ENCODE measurements at places on chromosomes 11 and 22.

GRCh38 chr11:110711776-110712658 lies at the start of gene ARHGAP20:
Gene ARHGAP20 (minus strand): TSS chr11:110712437. CDS start chr11:110712231, 206 bp downstream.
- DNase-seq, result peak; percentile 48

DNA sequence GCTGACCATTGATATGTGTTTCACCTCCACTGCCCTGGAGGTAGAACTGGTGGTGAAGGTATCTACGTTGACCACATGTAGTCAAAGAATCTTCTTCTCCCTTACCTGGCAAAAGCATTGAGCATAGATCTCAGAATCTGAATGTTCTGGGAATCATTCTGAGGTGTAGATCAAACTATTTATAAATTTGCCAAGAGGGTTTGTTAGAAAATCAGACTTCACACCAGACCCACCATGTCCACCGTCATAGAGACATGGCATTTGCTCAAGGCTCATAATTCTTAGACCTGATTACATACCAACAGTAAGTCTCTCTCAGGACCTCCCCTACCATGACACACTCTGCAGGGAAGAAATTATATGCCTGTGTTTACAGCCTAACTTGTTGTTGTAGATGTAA lies at the start of gene OR8B2:
Gene OR8B2 (minus strand): TSS at position 101 of the 400 bp plus-strand sequence. CDS start 1,156 bp downstream, outside the sequence.
- DNase-seq, result no peak

DNA sequence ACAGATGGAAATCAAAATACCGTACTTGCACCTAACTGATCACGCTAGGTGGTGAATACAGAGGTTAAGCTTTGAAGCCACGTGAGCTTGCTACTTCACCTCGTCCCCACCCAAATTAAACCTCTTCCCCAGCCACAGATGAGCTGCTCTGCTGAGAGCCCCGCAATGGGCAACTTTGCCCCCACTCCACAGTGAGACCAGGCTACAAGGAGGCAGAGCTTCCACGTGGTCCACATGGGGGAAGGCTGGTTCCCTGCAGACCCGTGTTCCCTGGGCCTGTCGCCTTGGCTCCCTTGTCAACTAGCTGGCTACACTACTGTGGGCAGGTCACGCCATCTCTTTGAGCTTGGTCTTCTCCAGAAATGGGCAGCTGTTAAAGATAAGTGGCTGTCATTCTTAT lies 10.9 kb downstream of the CD5 start:
- DNase-seq, result no peak

DNA sequence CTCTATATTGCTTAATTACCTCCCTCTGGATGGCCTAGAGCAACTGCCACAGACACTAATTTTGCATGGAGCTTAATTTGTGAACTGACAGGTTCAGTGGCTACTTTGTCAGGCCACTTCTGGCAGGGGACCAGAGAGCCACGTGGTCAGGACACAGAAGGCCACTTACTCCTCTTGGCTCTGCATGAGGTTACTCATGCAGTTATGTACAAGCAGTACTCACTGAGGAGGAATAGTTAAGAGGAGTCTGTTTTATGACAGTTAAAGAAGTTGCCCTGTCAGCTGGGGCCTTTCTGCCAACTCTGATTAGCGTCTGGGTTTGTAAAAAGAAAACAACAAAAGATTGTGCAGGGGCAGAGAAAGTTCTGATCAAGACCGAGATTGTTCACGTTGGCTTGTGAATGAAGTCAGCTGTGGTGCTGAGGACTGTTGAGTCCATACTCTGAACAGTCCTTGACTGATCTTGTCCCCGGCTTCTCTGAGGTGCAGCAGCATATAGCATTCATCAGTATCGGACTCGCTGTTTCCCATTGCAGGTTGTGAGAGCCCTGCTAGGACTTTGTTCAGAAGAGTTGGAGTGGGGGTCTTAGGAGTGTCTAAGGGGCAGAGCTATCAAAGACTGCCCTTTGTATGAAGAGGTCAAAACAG lies 41.4 kb downstream of the PPFIBP2 start:
- no peak for DNase-seq

DNA sequence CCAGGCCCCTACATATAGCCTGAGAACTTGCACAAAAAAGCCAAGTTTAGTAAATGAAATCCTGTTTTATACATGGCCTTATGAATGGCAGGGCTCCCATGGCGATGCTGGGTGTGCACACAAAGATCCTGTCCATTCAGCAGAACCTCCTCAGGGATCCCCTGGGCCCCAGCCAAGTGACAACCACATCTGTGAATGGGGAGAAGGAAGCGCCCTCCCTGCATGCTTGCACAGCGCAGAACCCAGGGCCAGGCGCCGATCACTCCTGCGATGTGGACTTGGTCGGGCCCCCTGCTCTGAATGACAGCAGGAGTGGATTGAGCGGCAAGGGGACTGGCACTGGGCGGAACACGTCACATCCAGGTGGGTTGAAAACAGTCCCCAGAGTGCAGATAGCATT lies 4.5 kb upstream of the CDC42EP2 start:
- no peak for DNase-seq

- DNase-seq, result no peak
Measured at GRCh38 chr11:119536801-119537200, 113.8 kb upstream of the THY1 start.

DNA sequence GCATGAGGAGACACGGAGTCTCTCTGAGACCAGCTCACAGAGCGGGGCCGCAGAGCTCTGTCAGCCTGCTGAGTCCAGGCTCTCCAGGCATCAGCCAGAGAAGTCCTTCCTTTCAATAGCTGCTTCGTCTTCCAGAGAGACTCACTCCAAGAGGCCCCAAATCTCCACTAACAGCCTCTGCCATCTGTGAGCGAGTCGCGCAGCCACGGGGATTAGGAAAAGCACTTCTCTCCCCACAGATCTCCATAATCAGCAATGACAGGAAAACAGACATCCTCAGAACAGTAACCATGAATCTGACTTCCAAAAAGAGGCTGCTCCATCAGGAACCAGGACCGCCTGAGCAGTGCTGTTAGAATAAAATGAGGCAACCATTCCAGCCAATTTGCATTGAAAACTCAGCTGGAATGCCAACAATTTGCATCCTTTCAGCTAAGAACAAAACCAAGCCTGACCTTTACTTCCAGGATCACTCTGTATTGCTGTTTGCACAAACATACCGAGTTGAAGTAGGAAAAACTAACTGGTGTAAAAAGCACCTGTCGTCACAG lies 65.4 kb downstream of the SMCO4 start:
- no peak for DNase-seq

- no peak for DNase-seq
Measured at GRCh38 chr11:130146796-130147195, 12.8 kb upstream of the ST14 start.

- DNase-seq, result no peak
Measured at GRCh38 chr11:115122274-115122673, 381.9 kb downstream of the CADM1 start.

DNA sequence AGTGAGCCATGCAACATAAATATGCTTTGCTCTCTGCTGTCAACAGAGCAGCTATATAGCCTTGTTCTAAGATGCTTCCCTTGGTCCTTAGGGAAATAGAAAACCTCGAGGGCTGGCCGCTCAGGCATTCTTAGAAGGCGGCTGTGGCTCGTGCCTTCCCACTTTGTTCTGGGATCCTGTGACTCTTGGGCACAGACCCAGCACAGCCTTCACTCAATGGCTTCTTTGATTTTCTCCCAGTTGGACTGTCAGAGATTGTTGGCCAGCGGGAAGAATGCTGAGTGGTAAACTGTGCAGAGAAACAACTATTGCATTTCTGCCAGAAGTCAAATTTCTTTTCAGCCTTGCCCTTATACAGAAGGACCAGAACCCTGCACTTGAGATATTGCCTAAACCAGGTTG lies 9.5 kb upstream of the MICAL2 start:
- DNase-seq, result no peak

GRCh38 chr11:116637766-116638165 lies 135.0 kb downstream of the BUD13 start:
- DNase-seq, result no peak

DNA sequence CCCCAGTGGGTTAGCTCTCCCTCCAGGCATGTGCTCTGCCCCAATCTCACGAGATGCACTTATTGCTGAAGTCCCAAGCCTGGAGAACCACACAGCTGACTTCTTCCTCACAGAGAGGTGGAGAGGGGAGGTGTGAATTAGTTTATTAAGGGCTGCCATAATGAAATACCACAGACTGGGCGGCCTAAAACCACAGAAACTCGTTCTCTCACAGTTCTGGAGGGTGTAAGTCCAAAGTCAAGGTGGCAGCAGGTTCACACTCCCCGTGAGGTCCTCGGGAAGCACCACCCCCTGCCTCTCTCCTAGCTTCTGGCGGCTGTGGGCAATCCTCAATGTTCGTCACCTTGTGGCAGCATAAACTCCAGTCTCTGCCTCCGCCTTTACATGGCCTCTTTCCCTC lies 39.3 kb downstream of the TECTA start:
- no peak for DNase-seq

GRCh38 chr11:95536047-95536690 lies 253.4 kb downstream of the FAM76B start:
- DNase-seq, result no peak

GRCh38 chr11:68036717-68037239 lies 2.0 kb upstream of the TCIRG1 start:
- no peak for DNase-seq

DNA sequence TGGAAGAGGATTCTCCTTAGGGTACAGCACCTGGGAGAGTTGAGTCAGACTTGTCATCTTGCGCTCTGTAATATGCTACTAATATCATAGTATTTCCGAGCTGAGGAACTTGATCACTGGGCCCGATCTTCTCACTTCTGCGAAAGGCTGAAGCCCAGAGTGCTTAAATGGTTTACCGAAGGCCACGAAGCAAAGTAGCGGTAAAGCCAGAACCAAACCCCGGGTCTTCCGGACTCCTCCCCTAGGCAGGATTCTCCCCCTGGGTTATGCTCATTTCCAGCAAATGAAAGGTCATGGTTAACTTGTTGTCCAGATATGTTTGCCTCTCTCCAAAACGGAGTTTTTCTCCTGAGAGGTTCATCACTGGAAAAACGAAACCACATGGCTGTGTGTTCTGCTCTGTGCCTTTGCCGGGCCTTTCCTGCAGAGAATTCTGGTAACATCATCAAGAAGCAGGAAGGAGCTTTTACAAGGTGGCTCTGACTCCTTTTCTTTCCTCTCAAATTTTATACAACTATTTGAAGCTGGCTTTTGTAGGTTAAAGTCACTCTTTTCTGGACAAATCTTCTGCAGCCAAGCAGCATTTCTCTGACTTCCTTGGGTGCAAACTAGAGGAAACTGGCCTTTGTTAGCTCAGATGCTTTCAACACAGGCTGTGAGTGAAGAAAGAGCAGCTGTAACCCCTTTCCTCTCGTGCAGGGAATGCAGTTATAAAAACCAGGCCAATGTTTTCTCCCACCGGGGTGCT lies 35.5 kb downstream of the UBASH3B start:
- no peak for DNase-seq

GRCh38 chr11:3152471-3153110 lies 12.5 kb downstream of the OSBPL5 start:
- no peak for DNase-seq

- DNase-seq, result no peak
Measured at GRCh38 chr11:23370580-23371275, 510.5 kb upstream of the CCDC179 start.

DNA sequence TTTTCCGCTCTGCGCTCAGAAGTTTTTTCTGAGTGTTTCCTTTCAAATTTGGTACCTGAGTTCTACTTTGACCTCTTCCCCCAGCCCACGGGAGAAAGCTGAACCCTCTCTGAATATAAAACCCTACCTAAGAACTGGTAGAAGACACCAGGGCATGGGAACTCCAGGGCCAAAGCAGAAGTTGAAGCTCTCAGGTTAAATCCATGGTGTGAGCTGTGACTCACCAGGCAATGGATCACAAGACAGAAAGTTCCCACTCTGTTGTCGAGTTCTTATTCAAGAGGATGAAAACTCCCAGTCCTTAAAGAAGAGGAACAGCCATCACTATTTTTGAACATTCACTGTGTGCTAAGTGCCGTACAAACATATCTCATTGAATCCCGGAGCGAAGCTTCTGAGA lies 8.9 kb downstream of the TMEM218 start:
- no peak for DNase-seq

DNA sequence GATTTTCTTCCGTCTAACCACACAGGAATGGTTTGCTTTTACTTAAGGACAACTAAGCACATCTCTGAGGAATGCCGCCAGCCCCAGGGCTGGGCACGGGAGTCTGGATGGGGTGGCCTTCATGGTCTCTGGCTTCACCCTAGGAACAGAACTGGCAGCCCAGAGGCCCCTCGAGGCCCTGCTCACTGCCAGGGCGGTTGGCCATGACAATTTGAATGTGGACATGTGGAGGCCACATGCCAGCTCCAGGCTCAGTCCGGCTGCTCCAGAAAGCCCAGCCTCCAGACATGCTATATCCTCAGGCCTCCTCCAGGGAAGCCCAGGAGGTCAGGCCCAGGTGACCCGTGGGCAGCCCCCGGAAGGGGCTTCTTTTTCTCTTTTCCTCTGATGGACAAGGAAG lies 84.0 kb upstream of the FGF3 start:
- no peak for DNase-seq

GRCh38 chr11:2799881-2800654 lies 85.5 kb downstream of the CDKN1C start:
- DNase-seq, result peak; percentile 2

GRCh38 chr11:77191429-77191822 lies 63.4 kb downstream of the MYO7A start:
- DNase-seq, result no peak

DNA sequence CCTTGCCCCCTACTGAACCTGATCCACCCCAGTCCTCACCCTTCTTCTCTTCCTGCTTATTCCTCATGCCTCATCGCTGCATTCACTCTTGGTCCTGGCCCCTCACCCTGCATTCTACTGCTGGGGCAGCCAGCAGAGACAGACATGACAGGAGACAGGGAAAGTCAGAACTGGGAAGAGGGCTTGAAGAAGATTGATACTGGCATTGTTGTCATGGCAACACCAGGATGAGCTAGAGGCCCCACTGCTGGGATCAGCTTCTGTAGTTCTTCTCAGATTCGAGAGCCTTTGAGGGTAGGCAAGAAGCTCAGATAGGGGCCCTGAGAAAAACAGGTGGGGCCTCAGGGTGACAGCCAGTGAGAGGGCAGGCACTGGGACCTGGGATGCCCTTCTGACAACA lies 264.3 kb downstream of the MIAT start:
- DNase-seq, result no peak

DNA sequence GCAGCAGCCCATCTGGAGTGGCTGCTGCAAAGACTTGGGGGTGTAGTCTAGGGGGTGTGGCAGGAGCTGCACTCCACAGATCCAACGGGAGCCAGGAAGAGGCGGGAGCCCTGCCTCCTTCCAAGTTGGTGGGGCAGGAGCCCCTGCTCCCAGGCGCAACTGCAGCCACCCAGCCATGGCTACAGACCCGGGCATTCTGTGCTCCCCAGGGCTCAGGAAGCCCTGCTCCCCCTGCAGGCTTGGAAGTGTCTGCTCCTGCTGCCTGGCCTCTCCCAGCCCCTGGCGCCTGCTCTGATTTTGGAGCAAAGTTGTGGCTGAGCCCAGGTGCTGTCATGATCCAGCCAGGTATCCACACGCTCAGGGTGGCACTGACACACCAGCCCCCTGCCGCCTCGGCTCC lies 58.5 kb downstream of the CCDC34 start:
- no peak for DNase-seq

DNA sequence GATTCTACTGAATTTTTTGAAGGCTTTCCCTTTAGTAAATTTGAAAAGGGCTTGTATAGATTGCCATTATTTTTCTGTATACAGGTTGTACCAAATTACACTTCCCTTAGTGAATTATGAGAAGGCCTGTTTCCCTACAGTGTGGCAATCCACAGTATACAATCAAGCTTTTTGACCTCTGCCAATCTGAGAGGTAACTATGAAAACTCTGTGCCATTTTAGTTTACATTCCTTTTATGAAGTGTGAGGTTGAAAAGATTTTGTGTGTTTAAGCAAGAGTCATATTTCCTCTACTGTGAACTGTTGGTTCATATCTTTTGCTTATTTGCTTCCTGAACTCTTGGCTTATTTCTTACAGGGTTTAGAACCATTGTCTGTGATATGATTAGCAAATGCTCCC lies 432.5 kb downstream of the KCNA4 start:
- DNase-seq, result no peak

- no peak for DNase-seq
Measured at GRCh38 chr11:63909591-63910506, 7.1 kb downstream of the RCOR2 start.
